ENCODE measurements at places on chromosomes 12 and 14.
A peak's percentile ranks its signal among the peaks of the same experiment; 100 is the strongest.

- no peak for DNase-seq
Measured at GRCh38 chr14:24300326-24300980, 803 bp downstream of the NOP9 start.

- peak; percentile 24 for DNase-seq
Measured at GRCh38 chr12:65232476-65233077, 45.9 kb upstream of the MSRB3 start.

GRCh38 chr14:50447461-50447860 lies 50.8 kb upstream of the CDKL1 start:
- no peak for DNase-seq

GRCh38 chr14:38120109-38120508 lies 87.6 kb upstream of the SSTR1 start:
- DNase-seq = peak; percentile 42

DNA sequence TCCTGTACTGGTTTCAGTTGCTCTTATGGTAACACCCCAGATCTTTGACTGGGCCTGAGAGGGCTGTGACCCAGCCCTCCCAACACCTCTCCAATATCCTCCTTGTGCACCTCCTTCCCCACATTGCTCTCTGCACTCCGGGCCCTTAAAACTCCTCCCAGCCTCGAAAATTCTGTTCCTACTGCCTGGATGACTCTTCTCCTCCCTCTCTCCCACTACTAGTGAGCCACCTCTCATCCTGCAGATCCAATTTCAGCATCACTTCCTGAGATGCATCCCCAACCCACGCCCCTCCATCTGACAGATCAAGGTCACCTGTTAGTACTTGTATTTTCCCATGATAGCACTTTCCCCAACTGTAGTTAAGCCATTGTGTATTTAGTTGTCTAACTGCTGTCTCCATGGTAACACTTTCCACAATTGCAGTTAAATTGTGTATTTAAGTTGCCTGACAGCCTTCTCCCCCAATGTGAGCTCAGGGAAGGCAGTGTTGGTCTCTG lies 11.5 kb upstream of the NT5DC3 start:
- DNase-seq = no peak

All from CD4-positive, alpha-beta T cell treated with Interleukin-4 for 4 hours (primary cell).